ENCODE measurements at places on chromosomes 3 and 15. TPM values are rescaled to one million over a fixed set of nuclear protein-coding genes. Genes with fewer than 3 reads are reported as not detected.

DNA sequence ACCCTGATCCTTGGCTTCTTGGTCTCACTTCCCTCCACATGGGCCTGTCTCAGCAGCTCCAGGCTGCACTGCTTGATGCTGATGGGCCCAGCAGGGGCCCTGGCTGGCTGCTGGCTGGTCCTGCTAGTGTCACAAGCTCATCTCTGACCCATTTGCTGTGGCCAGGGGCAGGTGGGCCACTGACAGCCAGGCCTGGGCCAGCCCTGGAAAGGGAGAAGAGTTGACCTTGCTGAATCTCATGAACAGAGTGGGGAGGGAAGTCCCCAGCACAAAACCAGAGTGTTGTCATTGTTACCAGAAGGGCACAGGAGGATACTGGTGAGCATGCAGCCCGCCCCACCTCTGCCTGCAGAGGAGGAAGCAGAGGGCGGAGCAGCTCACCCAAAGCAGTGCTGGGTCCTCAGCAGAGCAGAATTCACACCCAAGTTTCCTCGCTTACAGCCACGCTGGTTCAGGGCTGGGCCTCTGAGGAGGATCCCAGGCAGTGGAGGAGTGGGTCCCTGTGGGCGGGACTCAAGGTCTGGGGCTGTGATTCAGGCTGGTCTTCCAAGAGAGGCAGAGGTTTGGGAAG is 7.6 kb upstream of the KLF15 start:
- DNase-seq: no peak

Gene EFCC1
- not detected for polyA plus RNA-seq

Gene NFKBIZ
- 59.9 TPM for polyA plus RNA-seq

DNA sequence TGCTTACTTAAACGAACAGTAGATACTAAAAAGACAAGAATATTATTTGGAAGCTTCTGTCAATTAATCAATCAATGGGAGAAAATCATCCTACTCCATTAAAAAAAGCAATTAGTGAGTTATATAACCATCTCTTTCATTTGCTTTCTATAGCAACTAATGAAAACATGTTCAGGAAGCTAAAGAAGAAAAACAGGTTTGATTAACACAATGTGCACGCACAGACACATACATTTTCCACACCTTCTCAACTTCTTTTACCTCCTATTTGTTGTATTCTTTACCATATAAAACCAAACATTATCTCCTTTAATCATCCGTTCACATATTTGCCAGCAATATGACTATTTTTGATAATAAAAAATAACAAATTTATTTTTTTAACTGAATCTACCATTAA is 111.3 kb downstream of the GBE1 start:
- no peak for DNase-seq

Measured in SK-N-SH (cell line).